Cerebellar nuclear complex (tissue), 1 donor: ENCODE measurements at places on chromosomes 3 and 15.

DNA sequence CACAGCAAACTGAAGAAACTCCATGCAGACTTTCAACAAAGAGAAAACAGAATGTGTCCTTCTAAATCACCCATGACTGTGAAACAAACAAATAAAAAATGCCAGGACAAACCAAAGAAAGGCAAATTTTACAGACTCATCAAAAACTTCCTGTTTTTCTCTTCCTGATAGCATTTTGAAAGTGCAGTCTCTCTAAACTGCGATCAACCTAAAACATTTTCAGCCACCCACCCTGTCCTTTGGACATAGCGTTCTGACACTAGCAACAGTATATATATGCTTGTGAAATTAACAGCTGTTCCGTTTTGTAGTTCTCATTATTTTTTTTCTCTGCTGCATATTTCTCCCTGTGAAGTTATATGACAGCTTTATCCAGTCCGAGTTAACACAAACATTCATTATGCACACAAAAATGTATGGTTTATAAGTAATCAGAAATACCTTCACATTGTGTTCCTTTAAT, 151.7 kb downstream of the FBN1 start:
- DNase-seq: no peak

GRCh38 chr3:125187599-125187910, 25.0 kb downstream of the SLC12A8 start:
- DNase-seq: no peak

- DNase-seq: no peak
Measured at GRCh38 chr15:27707257-27707656, 391.9 kb downstream of the OCA2 start.

DNA sequence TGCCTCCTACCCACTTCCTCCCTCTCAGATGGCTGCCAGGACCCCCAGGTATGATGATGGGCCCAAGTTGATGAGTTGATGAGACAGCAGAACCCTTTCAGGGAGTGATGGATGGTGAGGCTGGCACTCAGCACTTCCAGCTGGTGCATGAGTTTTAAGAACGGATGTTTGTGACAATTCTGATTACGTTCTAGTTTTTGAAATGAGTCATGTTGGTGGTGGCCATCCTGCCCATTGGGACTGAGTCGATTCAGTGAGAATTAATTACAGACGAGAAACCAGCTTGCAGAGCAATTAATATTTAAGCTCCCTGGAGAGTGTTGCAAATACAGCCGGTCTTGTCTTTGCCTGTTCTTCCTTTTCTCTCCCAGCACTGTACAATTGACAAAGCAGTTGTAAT, 56.9 kb upstream of the NR2C2 start:
- no peak for DNase-seq

DNA sequence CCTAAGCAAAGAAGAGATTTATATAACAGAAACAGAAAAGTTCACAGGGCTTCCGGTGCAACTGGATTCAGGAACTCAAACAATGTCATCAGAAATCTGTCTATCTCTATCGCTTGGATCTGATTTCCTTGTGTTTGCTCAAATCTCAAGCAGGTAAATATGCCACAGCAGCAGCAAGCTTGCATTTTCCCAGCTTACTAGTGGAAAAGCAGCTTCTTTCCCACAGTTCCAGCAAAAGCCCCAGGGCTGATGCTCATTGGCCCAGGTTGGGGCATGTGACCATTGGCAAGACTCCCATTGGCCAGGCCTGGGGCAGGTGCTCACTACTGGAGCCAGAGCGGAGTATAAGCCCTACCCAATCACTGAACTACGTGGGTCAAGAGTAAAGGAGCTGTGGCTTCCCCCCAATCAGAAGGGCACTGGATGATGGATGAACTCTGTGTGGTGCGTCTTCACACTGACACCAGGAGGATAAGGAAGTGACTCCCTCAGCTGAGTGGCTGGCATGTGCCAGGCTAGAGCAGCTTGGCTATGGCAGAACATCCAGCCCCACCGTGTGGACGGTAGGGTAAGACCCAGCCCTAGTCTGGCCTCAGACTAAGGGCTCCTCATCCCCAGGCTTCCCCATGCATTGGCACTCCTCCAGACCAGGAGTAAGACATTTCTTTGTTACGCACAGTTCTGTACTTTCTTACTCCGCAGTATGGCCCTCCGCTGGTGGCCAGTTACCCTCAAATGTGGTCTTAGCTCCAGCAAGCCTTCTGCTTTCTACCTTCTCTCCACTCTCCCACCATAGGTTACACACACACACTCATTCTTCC, 13.1 kb upstream of the VIPR1 start:
- DNase-seq: no peak

GRCh38 chr3:30504939-30505338, 101.5 kb upstream of the TGFBR2 start:
- no peak for DNase-seq

DNA sequence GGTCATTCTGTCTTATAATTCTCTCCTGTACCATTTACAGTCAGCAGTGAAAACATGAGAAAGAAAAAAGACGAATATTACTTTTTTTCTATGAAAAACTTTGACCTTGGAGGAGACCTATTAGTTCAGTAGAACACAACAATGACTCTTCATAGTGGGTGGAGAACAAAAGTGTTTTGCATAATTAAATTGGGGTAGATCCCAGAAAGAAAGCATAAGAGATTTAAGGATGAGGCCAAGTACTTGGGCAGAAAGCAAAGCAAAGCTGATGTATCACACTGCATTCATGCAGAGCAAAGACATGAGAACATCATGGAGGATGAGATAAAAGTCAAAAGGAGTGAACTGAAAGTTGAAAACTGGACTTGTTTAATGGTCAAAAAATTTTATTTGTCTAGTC, 1273.4 kb downstream of the ROBO2 start:
- DNase-seq: no peak
